ENCODE measurements at places on chromosomes 2 and 18.

GRCh38 chr2:109527846-109528705, 85.7 kb downstream of the SEPTIN10 start:
- DNase-seq: no peak

DNA sequence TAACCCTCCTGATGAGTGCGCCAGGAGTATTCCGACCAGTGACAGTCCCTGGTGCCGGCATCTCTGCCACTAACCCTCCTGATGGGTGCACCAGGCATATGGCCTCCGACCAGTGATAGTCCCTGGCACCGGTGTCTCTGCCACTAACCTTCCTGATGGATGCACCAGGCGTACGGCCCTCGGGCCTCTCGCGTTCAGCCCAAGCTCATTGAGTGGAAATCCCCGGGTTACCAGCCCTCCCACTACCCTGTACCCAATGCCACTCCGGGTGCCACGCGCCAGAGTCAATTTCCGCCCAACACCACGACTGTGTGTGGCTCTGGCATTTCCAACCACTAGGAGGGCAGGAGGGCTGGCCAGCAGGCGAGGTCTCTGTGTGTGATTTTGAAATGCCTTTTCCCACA, 11.7 kb upstream of the GPC1 start:
- DNase-seq: no peak

GRCh38 chr2:223050900-223051504, 988 bp upstream of the KCNE4 start:
- DNase-seq: no peak

- peak; percentile 56 for DNase-seq
These were observed 2.9 kb upstream of the PTPN4 start for GRCh38 chr2:119756837-119757236.

DNA sequence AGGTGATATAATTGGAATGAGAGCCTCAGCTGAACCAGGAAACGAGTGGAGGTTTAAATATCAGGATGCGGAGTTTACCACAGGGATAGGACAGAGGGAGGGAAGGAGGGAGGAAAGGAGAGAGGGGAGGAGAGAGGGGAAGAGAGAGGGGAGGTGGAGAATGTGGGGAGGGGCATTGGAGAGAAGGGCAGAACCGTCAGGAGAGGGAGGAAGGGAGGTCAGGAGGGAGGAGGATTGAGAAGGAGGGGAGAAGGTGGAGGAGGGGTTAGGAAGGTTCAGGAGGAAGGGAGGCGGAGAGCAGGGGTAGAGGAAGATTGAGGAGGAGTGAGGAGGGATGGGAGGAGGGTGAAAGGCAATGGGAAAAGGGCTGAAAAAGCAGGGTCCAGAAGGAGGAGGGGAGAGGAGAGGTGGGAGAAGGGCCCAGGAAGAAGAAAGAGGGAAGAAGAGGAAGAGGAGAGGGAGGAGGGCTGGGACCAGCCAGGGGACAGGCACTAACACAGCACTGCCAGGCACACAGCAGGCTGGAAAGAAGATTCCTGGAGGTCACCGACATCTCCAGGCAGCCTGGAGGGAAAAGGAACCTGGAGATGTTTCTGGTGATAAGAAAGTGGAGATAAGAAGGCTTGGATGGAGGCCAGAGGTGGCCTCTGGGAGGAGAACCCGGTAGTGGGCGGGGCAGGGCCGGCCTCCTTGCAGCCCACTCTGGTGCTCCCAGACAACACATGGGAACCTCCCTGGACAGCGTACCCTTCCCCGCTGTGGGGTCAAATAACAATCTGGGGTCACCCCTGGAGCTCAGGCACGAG, 176.7 kb upstream of the SMAD2 start:
- DNase-seq: no peak

DNA sequence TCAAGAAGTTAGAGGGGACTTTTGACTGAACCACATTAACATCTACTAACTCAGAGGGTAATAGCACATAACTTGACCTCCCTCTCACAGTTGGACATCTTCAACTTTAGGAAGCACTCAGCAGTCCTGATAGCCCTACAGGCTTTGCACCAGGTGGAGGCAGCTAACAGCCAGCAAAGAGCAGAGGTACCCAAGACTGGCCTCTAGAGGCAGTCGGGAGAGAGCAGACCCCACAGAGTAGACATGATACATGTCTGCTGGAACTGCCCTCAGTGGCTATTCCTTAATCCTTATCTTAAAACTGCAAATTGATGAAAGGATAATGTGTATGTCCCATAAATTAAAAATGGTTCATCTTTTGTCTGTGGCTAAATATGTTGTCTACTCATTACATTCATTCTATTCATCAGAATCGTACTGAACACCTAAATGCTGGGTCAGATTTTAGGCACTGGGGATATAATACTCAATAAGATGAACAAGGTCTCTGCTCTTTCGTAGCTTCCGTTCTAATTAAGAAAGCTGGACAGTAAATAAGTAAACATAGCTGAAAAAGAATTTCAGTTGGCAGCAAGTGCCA, 49.8 kb downstream of the CAB39 start:
- peak; percentile 65 for DNase-seq

GRCh38 chr2:3460831-3461800, 58.2 kb downstream of the ADI1 start:
- no peak for DNase-seq

- no peak for DNase-seq
These were observed 292.0 kb downstream of the ASXL3 start for GRCh38 chr18:33870059-33870458.

GRCh38 chr2:7363906-7364305, 446.7 kb downstream of the RNF144A start:
- DNase-seq: no peak

GRCh38 chr2:196233021-196233804, 61.8 kb upstream of the STK17B start:
- peak; percentile 95 for DNase-seq

DNA sequence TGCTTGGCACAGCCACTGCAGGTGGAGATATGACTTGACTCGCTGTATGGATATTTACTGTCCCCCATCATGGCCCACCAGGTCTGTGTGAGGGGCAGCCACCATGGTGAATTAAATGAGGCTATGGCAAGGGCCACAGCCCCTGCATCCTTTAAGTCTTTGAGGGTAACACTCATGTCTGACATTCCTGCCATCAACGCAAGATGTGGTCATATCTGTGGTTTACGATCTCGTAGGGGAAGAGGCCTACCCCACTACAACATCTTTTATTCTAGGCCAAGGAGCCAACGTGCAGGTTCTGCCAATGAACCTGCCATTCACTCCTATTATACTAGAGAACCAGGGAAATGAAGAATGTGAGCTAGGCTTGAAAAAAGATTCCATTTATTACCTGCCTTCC, 381.6 kb upstream of the ID2 start:
- no peak for DNase-seq

GRCh38 chr2:67938053-67938452, 124.8 kb downstream of the C1D start:
- DNase-seq: no peak

DNA sequence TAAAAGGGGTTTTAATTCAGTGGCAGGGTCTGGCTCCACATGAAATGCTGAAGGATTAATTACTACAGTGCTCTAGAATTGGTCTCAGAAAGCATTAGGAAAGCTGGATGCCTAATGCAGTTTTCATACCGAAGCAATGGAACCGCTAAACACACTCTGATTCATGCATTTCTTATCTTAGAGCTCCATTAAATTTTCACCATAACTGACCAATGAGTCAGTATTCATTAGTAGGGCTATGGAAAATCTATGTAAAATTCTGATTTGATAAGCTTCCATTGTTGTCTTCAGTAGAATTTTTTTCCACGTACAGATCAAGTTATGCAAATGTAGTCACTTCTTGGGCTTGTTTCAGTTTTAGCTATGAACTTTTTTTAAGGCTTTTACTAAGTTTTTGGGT, 359.9 kb downstream of the ARHGAP15 start:
- DNase-seq: no peak

DNA sequence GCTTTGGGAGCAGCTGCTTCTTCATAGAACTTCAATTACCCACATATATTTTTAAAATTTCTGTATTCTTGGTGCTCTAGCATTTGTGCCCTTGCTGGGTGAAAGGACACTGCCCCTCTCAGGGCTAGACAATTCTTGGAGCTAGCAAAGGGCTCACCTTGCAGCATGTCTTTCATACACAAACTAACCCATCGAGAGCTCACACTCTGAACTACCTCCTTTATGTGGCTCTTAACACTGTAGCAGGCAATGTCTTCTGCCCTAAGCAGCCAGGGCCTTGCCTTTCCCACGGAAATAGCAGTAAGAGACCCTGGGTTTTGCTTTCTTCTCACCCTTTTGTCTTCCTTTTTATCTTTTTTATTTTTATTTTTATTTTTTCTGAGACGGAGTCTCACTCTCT, 234.0 kb downstream of the ACTR3 start:
- no peak for DNase-seq

DNA sequence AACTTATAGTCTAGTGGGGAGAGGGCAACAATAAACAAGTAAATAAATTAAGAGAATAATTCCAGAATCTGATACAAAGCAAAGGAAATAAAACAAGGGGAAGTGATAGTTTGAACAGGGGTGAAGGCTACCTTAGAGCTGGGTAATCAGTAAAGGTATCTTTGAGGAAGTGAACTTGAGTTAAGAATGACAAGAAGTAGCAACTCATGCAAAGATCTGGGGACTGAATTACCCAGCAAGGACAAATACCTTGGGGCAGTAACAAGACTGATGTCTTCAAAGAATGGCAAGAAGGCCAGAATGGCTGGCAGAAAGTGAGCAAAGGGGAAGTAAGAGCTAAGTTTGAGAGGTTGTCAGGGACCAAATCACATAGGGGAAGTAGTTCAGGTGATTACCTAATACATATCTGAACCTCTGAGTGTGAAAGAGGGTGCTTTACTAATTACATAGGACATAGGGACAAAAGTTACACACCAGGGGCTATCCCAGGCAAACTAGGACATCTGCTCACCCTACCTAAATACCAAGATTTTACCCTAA, 244.6 kb upstream of the HNRNPA3 start:
- DNase-seq: no peak

DNA sequence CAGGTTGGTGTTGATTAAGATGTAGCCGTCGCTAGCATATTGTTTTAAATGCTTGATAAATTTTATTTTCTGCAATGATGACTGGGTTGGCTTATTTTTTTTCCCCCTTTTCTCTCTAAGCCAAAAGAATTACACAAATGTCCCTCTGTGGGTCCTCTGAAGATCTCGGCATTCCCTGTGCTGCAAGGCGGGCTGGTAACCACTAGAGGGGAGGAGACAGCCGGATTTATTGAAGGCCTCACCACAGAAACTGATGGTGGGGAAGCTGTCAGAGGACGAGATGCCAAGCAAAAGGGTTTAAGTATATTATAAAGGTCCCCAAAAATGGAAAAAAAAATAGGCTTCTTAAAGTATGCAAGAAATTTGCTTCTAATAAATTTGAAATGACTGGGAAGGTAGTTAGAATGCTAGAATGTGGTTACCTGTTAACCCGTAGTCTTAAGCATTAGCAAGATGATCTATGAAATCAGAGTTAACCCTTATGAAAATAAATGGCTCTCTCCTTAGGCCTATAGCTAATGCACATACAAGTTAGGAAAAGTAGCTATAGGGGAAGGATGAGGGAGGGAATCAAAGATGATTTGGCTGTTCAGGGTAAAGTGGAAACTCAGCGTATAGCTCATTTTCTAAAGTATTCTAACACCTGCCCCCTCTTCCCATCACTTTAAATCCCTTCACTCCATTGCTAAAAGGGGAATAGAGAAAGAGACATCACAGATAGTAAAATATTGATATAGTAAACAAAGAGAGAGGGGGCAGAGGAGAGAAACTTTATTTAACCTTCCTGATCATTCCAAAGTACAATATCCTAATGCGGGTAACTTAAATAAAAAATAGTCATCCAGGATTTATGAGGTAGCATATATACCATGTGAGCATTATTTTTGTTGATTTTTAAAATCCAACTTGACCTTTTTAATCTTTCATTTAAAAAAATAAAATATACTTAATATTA, 894.5 kb upstream of the POU3F3 start:
- no peak for DNase-seq

- DNase-seq: peak; percentile 84
These were observed 129.5 kb upstream of the PELI1 start for GRCh38 chr2:64273524-64274398.

GRCh38 chr2:3664925-3665324, 6.9 kb downstream of the ALLC start:
- DNase-seq: no peak

DNA sequence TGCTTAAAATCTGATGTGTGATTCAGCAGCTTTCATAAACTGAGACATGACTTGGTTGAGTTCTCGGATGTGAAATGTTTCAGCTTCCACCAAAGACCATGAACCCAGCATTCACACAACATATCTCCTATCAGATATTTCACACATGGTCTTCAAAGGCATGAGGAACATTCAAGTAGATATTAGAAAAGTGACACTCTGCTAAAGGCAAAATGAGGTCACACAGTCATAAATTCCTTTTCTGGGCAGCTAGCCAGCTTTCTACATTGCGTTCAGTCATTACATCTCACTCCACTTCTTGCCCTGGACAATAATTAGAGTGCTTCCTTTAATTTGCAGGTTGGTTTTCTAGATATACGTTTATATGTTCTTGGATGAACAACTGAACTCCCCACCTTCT, 96.7 kb downstream of the GAREM1 start:
- DNase-seq: peak; percentile 72

- DNase-seq: no peak
These were observed 156.1 kb upstream of the APCDD1 start for GRCh38 chr18:10298346-10298745.

DNA sequence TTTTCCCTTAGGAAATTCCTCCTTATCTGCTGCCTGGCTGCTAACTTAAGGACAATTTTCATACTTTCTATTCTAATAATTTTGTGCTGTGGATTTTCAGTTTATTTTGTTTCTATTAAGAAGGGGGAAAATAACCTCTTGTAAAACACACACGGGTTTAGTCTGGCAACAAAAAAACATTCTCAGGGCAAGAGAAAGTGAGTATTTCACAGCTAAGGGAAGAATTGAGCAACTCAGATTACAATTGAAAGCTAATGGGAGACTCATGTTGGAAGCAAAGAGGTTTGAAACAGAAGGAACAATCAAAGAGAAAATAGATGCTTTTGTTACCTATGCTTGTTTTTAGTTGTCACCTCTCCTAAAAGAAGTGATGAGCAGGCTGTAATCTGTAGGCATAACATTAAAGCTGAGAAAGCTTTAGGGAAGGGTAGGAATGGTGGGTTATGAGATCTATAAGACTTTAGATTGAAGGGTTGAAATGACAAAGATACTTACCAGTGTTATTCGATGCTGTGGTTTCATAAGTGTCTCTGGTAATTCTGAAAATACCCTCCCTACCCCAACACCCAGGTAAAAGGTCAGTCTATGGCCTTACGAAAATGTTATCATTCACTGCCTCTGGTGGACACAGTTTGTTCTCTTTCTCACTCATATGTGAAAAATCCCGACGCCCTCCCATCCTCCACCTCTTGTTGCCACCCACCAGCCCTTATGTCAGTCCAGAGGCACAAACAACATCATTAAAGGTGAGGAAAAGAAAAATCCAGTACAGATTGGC, 510.9 kb downstream of the TXNL1 start:
- DNase-seq: no peak

DNA sequence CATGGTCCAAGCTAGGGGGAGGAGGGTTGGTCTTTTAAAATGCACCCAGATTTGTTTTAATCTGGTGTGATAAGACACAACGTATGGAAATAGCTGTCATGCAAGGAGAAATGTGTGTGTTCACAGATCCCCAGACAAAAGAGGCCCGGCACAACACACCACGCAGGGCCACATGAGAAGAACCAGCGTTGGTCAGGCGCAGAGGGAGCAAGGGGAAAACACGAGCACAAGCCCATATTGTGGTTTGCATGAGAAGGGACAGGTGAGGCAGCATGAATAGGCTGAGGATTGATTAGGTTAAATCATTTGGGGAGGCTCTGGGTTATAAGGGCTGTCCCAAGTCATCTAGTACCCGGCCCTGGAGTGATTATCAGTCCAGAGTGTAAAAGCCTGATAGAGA, 272.5 kb upstream of the NCKAP5 start:
- no peak for DNase-seq

Data from dermis blood vessel endothelial cell (primary cell).